Substantia nigra (tissue), 51 donors: ENCODE measurements at places on chromosomes 16 and 17.
A peak's percentile ranks its signal among the peaks of the same experiment; 100 is the strongest.

GRCh38 chr17:61878984-61879612 is 15.8 kb upstream of the BRIP1 start:
- DNase-seq = no peak

DNA sequence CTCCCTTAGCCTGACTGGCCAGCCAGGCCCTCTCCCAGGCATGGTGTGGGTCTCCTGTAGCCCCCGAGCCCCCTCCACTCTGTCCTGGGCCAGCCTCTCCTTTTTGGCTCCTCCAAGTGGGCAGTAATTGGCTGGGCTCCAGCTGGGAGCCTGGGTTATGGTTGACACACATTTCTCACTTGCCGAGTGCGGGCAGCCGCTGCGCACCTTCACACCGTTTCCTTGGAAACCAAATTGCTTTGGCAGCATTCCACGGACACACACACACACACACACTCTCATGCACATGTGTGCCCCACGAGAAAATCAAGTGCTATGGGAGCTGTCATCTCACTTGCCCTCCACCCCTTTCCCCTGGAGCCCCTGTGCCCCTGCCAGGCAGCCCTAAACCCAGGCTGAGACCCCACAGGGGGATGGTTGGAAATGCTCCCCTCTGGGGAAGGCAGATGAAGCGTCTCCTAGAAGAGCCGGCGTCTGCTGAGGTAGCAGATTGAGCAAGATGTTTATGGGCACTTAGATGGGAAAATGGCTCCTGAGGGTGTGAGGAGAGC is 402.7 kb upstream of the TNRC6C start:
- peak; percentile 51 for DNase-seq

DNA sequence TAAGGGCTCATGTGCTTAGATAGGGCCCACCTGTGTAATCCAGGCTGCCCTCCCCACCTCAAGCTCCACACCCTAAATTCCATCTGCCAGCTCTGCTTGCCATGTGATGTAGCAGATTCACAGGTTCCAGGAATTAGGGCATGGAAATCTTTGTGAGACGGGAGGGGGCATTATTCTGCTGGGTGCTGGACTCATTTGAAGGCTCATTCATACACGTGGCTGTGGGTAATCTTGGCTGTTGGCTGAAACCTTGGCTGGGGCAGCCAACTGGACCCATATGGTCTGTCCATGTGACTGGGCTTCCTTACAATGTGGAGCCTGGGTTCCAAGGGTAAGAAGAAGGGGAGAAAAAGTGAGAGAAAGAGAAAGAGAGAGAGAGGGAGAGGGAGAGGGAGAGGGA is 115.1 kb downstream of the CYLD start:
- no peak for DNase-seq

DNA sequence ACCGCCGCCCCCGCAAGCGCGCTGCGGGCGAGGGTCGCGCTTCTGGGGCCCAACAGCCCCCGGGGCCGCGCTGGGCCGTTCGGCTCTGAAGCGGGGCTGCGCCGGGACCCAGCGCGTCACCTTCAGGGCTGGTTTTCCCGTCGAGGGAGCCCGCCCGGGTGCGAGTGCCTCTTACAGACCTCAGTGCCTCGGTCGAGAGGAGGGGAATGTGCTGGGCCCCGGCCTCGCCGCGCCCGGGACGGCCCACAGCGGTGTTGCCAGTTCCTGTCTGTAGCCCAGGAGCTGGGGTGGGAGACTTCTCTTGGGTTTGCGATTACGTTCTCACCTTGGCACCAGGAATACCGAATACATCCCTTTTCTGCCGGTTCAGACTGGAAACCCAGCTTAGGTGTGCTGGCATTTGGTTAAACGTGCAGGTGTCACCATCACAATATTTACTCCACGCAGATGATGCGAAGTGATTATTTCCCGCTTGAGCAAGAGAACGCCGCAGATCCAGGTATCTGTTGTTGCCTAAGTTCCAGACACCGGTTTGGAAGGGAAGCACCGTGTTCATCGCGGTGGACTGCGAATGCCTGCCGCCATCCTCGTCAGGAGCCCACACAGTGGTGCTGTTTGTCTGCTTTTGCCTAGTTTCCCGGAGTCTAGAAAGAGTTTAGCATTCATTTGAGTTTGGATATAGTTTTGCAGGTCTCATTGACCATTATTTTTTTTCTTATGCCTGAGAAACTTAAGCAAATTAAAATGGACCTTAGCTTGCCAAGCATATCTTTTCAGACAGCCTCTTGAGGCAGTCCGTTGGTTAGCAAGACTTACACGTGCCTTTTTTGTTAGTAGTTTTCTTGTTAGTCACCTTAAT is 914 bp downstream of the MAP1LC3B start:
- DNase-seq = peak; percentile 32

- no peak for DNase-seq
These were observed 43.6 kb downstream of the RNF157 start for GRCh38 chr17:76196675-76197074.

DNA sequence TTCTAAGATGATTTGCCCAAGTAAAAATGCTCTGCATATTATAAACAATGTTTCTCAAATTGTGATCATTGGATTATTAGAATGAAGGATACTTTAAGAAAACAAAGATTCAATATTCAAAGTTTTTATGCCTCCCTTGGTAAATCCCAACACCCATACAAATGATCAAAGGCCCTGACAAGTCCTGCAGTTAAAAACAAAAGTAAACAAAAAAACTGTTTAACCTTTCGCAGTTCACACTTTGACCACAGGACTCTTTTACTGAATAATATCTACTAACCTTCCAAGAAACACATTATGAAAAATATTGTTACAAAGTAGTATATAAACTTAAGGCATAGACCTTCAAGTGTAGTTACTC is 365.9 kb upstream of the ZFHX3 start:
- DNase-seq = no peak

DNA sequence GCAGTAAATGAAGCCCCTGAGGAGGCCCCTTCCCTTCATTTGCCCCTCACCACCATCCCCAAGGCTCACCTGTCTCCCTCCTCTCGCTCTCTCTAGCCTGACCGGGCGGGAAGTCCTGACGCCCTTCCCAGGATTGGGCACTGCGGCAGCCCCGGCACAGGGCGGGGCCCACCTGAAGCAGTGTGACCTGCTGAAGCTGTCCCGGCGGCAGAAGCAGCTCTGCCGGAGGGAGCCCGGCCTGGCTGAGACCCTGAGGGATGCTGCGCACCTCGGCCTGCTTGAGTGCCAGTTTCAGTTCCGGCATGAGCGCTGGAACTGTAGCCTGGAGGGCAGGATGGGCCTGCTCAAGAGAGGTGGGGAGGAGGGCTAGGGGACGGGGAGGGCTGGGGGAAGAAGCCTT is 21.0 kb downstream of the WNT9B start:
- DNase-seq = no peak

DNA sequence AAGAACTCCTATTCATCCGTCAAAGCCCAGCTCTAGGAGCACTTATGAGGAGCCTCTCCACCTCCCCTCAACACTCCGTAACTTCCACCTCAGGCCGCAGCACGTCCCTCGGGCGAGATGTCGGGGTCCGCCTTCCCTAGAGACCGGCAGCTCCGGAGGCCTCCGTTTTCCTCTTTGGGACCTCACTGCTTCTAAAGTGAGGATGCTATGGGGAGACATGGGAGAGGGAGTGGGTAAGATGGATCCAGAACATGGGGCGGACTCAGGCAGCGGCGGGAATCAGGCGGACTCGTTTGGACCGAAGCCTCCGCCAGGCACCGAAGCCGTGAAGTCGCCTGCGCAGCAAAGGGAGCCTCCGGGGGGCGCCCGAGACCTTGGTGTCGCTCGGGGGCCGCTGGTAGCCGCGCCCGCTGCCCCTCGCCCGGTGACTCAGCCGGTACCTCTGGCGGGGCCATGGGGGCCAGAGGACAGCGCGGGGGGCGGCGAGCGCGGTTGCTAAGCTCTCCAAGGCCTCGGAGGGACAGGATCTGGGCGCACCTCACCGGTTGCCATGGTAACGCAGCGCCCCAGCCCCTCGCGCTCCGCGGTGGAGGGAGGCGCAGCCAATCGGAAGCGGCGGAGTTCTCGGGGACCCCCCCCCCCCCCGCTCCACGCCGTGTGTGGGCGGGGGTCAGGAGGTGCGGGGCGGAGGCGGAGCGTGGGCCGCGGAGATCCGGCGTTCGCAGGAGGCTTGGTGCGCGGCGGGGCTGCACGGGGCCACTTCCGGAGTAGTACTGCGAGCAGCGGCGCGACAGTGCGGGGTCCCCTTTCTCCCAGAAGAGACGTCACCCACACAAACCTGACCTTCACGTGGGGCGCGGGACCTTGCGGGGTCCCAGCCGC is 1.3 kb upstream of the HIC1 start:
- DNase-seq = peak; percentile 10

- no peak for DNase-seq
These were observed 40.4 kb downstream of the TIMM22 start for GRCh38 chr17:1037238-1037879.

GRCh38 chr17:73156887-73157520 is 7.8 kb upstream of the SSTR2 start:
- DNase-seq = no peak

DNA sequence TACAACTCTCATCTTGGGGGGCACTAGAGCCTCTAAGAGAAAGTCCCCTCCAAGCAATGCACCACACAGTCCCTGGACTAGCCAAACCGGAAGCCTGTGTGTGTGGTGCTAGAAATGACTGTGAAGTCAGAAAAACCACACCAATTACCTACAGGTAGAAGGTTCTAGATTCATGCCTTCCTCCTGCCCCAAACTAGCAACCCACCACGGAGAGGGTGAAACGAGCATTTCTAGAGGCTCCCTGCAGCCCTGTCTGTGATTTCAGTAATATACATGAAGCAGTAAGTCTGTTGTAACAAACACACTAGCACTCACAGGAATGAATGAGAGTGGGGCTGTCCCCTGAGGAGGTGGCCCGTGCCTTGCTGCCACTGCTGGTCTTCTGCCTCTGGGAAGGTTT is 13.6 kb downstream of the ZFHX3 start:
- DNase-seq = no peak

- DNase-seq = peak; percentile 30
These were observed 22.7 kb downstream of the CYTH1 start for GRCh38 chr17:78759203-78759968.

GRCh38 chr17:17846003-17846402 is 9.2 kb upstream of the SREBF1 start:
- DNase-seq = no peak

- no peak for DNase-seq
These were observed 13.5 kb downstream of the ACE start for GRCh38 chr17:63490329-63490728.

DNA sequence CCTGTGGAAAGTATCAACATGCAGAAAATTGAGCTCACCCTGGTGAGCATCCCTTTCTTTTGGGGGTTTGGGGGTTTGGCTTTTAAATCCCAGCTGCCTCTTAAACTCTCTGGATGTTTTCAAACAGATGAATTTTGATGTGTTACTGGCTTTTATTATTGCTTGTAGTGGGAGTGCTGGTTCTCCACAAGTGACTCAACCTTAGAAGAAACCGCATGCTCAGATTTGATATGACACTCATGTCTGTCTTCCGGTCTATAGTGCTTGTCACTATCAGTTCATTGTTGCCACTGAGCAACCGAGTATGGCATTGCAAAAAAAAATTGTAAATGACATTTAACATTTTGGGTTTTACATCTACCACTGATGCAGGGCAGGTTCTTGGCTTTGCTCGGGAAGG is 104.5 kb downstream of the HS3ST4 start:
- no peak for DNase-seq
